ENCODE measurements at places on chromosomes 7 and 10.

- peak; percentile 82 for DNase-seq
Observed at GRCh38 chr7:36303202-36304098, 86.2 kb upstream of the ANLN start.

- no peak for DNase-seq
Observed at GRCh38 chr10:47050618-47051455, 139.6 kb downstream of the PTPN20 start.

DNA sequence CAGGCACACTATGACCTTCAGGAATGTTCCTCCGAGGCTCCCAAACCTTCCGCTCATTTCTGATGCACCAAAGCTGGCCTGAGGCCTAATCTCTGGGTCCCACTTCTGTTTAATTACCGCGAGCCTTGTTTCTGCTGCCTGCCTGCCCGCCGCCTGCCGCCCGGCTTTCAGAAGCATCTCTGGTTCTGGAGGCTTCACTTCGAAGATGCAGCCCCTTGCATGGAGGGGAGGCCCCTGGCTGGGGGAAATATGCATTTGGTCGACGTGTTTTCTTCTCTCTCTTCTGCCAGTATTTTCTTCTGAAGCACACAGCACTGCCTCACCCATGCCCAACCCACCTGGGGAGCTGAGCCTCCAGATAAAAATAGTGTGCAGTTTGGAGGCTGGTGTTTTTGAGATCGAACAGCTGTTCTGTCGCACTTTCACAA, 166.9 kb downstream of the PAXIP1 start:
- DNase-seq = no peak

GRCh38 chr7:133623721-133624120, 370.8 kb downstream of the EXOC4 start:
- no peak for DNase-seq

GRCh38 chr7:37427276-37427940, 21.3 kb downstream of the ELMO1 start:
- DNase-seq = no peak

DNA sequence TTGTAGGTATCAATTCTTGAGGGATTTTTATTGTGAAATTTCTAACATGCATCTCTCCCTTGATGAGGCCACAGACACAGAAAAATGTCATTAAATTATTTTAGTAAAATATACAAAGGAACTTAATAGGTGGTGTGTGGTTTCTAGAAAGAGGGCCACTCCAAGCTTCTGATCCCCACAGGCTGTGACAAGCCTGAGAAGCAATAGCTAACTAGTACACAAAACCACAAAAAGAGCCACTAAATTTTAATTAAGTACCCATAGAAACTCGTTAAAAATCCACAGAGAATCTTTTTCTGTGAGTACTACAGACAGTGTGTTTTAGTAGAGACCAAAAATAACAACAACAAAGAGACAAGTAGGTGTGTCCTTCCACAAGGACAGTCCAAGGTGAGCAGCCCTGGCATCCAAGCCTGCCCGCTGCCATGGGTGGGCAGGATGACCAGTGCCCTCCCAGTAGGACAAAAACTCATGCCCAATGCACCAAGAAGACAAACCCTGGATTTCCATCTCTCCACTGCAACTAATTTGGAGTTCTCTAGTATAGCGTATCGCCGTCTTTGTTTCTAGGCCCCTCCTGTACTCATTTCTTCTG, 81.0 kb downstream of the RNF216 start:
- no peak for DNase-seq

GRCh38 chr10:69786791-69787190, 14.9 kb upstream of the COL13A1 start:
- DNase-seq = no peak

DNA sequence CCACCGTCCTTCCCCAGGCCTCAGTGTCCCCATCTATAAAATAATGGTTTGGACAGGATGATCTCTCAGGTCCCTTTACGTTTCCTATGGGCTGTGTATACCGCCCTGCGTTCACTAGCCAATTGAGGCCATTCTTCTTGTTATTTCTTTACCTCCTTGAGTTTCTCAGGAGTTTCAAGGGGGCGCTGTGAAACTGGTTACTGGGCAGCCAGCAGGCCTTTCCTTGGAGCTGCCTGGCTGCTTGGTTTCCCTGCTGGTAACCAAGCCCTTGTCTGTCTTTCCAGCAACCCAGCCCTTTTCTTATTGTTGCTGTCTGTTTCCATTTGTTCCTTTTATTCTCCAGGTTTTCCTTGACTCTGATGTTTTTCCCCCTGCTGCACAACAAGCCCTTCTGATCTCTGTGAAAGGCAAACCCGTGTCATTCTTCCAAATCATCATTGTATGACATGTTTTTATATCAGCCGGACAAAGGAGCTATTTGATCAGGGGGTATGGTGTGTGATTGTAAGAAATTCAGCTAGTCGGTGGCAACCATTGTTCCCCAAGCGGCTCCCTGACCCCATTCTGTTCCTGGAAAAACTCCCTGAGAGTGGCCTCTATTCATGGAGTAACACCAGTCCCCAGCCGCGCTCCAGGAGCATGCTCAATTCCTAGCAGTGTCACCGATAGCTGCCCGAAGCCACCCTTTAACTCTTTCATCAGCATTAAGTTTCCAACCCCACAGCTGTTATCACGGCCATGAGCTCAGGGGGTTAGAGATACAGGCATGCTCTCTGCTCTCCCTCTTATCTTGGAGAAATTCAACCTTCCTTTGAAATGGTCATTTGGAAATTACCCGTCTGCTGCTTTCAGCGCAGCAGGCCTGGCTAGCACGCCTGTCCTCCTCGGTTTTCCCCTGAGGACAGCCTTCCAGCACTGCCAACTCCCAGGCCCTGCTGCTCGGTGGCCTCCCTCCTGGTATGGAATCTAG, 26.6 kb downstream of the FGF8 start:
- DNase-seq = no peak

DNA sequence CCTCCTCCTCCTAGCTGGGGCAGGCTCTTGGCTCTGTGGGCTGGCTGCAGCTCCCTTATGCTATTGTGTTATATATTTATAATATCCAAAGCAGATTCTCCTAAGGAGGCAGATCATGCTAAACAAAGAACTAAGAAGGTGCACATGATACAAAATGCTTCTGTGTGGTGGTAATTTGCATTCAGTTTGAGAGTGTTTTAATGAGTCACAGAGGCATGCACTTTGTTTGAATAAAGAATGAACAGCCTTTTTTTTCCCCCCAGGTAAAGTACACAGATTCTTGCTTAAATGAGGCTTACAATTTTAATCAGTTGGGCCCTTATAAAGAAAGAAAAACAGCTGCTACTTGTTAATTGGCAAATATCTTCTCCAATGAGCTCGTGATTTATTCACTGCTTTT, 95.0 kb downstream of the FANK1 start:
- no peak for DNase-seq

- DNase-seq = no peak
Observed at GRCh38 chr10:115003396-115003795, 65.4 kb downstream of the TRUB1 start.

DNA sequence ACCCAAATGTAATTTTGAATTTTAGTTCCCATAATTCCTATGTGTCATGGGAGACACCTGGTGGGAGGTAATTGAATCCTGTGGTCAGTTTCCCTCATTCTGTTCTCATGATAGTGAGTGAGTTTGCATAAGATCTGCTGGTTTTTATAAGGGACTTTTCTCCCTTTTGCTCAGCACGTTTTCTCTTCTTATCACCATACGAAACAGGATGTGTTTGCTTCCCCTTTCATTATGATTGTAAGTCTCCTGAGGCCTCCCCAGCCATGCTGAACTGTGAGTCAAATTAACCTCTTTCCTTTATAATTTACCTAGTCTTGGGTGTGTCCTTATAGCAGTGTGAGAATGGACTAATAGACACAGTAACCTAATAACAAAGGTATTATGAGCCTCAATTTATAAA, 36.1 kb upstream of the ZNF736 start:
- DNase-seq = no peak

- DNase-seq = no peak
Observed at GRCh38 chr7:140025241-140025640, 37.5 kb downstream of the PARP12 start.

DNA sequence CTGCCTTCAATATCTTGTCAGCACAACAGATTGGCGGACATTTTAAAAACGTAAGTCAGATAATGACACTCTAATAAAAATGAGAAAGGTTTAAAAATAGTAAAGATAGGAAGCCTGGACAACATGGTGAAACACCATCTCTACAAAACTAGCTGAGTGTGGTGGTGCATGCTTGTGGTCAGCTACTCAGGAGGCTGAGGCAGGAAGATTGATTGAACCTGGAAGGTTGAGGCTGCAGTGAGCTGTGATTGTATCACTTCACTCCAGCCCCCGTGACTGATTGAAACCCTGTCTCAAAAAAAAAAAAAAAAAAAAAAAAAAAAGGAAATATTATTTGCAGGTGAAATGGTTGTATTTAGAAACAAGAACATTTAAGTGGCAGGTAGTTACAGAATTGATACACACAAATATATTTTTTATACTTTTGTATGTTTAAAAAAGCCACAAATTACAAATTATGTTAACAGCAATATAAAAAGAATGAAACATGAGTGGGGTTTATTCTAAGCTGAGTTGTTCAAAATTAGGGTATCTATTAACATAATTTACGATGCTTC, 141.9 kb downstream of the ADK start:
- DNase-seq = no peak

DNA sequence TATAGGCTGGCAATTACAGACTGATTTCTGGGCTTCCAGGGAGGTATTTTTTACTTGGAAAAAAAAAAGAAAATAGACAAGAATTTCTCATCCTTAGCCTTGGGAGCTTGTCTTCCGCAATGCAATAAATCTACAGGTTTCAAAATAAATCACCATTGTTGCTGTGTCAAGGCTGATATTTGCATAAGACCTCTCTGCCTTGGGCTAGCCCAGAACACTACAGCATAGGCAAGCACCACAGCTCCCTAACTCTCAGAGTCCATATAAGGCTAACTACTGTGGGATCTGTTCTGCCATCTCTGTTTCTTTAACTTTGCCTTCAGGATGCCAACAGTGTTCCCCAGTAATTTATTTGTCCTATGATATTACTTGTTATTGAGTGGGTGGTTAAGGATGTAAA, 64.4 kb downstream of the ZWINT start:
- DNase-seq = no peak

DNA sequence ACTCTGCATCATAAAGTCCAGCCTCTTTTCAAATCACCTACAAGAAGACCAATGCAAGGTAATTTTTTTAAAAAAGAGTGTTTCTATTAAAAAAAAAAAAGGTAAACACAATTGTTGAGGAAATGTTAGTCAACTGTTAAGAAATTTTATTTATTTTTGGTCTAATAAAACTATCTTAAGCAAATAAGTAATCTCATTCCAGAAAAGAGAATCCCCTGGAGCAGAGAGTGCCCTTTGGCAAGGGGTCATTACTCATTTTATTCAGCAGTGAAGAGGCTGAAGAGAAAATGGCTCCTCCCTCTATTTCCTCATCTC, 63.4 kb upstream of the GSDME start:
- DNase-seq = no peak

- no peak for DNase-seq
Observed at GRCh38 chr10:96389785-96390184, 31.0 kb upstream of the OPALIN start.

- no peak for DNase-seq
Observed at GRCh38 chr10:66834802-66835201, 91.0 kb upstream of the LRRTM3 start.

DNA sequence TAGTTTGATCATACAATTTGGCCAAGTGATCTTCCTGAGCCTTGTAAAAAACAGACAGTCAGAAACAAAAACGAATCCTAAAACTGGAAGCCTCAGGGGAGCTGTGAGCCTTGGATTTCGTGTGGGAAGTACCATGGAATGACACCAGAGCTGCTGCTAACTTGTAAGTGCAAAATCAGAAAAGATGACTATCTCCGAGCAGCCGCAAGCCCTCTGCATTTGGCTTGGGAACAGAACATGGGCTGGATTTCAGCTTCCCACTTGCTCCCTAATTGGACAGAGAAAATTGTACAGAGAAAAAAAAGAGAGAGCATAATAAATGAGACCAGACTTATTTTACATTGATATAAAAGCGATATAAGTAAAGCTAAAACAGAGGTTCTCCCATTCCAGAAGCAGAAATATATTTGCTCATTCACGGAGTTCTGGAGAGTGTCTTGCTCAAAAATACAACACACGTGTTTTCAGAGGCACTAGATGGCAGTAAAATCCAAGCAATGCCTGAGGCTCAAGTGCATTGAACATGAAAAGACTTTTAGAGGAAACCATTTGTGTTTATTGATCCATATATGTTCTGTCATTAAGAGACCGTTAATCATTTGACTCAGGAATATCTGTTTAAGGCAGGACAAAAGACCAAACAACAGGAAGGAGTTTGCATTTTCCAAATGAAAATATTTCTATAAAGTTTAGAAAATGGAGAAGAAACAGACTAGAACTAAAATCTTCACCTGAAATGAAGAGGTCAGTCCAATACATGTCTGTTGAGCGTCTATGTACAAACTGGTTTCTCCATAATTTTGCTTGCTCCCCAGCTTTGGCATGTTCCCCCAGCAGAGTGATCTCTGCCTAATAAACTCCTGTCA, 78.3 kb upstream of the SLC26A5 start:
- DNase-seq = no peak

DNA sequence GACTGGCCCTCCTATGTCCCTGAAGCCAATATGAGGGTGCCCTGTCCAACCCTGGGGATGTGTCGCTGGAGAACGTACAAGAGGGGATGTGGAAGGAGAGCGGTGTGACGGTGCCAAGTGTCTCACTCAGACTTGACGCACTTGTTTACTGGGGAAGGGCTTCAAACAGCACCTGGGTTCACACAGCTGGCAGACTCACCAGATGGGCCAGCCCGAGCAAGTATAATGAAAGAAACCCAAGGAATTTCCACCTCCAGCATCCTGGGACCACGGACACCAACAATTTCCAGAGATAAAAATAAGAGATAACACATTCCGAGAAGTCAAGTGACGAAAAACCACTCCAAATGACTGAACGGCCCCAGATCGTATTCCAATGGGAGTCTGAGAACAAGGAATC, 5.3 kb downstream of the ATP5MF start:
- no peak for DNase-seq

- no peak for DNase-seq
Observed at GRCh38 chr7:100799037-100799896, 28.1 kb downstream of the EPHB4 start.

All from HS-27A (cell line).